ENCODE measurements at places on chromosomes 7 and 10. TPM values are rescaled to one million over a fixed set of nuclear protein-coding genes. Genes with fewer than 3 reads are reported as not detected.

The SORBS1 gene
- 4.0 TPM for total RNA-seq

- no peak for DNase-seq
These were observed 212.8 kb downstream of the NSUN6 start for GRCh38 chr10:18438361-18439126.

DNA sequence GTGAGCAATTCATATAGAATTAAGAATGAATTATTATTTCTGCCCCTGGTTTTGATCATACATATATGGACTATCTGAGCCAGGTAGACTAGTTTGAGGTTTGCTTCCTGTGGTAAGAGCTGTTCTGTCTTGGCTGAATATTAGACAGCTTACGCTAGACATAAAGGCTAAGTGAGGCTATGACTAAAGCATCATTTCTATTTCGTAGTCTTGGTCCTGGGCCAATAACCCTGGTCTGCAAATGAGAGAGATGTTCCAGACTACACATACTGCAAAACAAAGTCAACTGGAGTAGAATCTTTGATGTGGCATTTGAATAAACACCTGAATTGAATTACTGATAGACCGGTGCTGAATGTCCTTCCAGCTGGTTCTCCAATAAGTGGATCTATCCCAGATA lies 40.8 kb upstream of the CACNB2 start:
- DNase-seq, result no peak

GRCh38 chr10:33336582-33337325 lies 2.3 kb upstream of the NRP1 start:
- no peak for DNase-seq

DNA sequence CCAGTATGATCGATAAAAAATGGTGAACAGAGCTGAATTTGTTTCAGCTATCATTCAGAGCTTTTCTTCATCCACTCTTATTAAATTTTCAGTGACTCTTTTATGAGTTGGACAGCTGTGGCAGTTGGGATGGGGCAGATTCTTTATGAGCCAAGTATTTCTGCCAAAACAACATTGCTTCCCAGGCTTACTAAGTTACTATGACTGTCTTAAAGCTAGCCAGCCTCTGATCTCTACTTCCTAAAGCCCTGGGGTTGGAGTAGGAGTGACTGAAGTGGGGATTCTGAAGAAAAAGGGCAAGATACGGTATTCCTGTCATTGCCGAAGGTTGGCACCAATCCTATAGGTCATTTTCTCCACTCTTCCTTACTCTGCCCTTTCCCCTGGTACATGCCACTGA lies 12.7 kb downstream of the RPP30 start:
- DNase-seq, result no peak

Measured in kidney epithelial cell (primary cell).